HCT116 (cell line): ENCODE measurements at places on chromosomes 5 and 9. TPM values are rescaled to one million over a fixed set of nuclear protein-coding genes. Genes with fewer than 3 reads are reported as not detected.

DNA sequence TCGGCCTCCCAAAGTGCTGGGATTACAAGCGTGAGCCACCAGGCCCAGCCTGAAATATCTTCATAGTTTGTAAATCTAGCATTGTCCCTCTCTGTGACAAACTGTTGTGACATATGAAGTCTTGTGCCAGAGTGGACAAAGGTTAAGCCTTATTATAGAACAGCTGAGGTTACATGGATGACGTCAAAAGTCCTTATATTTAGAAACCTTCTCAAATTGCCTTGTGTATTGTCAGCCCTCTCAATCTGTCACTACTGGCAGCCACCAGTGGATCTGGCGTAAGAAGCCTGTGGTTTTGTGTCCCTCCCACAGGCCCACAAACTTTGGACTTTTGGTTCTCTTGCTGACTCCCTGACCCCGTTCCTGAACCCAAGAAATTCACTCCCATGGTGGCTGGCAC, 79.4 kb upstream of the CCDC112 start:
- no peak overlapping the region for H3K4me3 ChIP-seq
- DNase-seq: no peak
- H3K27ac ChIP-seq: no peak overlapping the region
- no peaks in the 10 kb centered on the region for H3K36me3 ChIP-seq
- peaks cover 18% of the 10 kb centered on the region for H3K4me1 ChIP-seq

- H3K27ac ChIP-seq: no peak overlapping the region
- H3K4me3 ChIP-seq: no peak overlapping the region
Observed at GRCh38 chr5:158435161-158435616, 576.2 kb upstream of the CLINT1 start.

GRCh38 chr9:95055851-95056551, 261.5 kb downstream of the FANCC start:
- no peak for DNase-seq
- H3K36me3 ChIP-seq: no peaks in the 10 kb centered on the region
- H3K27me3 ChIP-seq: no peaks in the 10 kb centered on the region
- no peak overlapping the region for H3K4me3 ChIP-seq
- H3K4me1 ChIP-seq: no peaks in the 10 kb centered on the region

- no peak overlapping the region for H3K27ac ChIP-seq
- H3K36me3 ChIP-seq: no peaks in the 10 kb centered on the region
- H3K4me3 ChIP-seq: no peak overlapping the region
Observed at GRCh38 chr9:92480986-92481633, 1.2 kb downstream of the ASPN start.

- no peak overlapping the region for H3K27ac ChIP-seq
- H3K27me3 ChIP-seq: peaks cover 12% of the 10 kb centered on the region
- no peak overlapping the region for H3K4me3 ChIP-seq
- H3K4me1 ChIP-seq: no peaks in the 10 kb centered on the region
Observed at GRCh38 chr5:112121258-112121657, 297.8 kb downstream of the EPB41L4A start.

DNA sequence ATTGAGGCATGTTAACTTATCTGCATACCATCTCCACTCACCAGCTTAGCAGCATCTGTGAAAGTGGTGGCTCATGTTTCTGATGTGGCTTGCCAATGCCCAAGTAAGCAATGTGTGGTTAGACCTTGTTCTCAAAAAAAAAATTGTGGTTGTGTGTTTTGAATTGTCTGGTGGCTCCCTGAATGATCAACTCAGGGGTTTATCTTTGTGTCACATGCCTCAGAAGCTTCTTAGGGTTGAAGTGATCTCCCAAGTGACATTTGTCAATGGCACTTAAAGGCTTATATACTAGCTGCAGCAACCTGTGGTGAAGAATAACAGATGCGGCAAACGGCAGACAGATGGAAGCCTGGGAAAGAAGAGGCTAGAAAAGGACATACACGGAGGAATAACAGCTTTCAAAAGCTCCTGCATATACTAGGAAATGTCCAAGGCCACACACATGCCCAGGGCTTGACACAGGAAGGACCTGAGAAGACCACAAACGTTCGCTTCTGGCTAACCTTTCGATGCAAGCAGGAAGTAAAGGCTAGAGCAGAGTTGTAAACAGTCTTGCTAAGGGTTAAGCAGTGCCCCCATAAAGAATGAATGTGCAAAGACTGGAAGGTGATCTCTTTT, 42.2 kb upstream of the FSD1L start:
- no peaks in the 10 kb centered on the region for H3K36me3 ChIP-seq
- no peaks in the 10 kb centered on the region for H3K4me1 ChIP-seq
- H3K27me3 ChIP-seq: no peaks in the 10 kb centered on the region

DNA sequence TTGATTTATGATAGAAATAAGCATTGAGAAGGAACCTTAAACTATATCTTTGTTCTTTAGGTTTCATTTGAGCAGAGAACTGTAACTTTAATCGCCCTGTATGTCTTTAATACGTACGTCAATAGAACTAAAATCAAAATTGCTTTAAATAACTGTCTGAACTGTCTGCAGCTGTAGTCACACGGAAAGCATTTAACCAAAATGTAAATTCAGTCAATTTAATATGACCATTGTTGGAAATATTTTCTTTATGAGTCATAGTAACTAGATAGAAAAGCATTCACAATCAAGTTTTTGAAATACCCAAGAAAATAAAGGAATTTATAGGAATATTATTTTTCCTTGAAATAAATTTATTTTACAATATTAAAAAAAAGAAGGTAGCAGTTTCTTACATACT, 157.1 kb upstream of the CDH6 start:
- H3K27ac ChIP-seq: no peak overlapping the region
- no peaks in the 10 kb centered on the region for H3K36me3 ChIP-seq
- H3K4me1 ChIP-seq: no peaks in the 10 kb centered on the region
- no peaks in the 10 kb centered on the region for H3K27me3 ChIP-seq
- no peak for DNase-seq

GRCh38 chr9:84754881-84755280, 85.4 kb downstream of the NTRK2 start:
- no peaks in the 10 kb centered on the region for H3K4me1 ChIP-seq
- DNase-seq: no peak
- no peaks in the 10 kb centered on the region for H3K36me3 ChIP-seq
- no peak overlapping the region for H3K27ac ChIP-seq
- no peak overlapping the region for H3K4me3 ChIP-seq

GRCh38 chr5:64759960-64760660, 8.4 kb downstream of the SREK1IP1 start:
- no peaks in the 10 kb centered on the region for H3K27me3 ChIP-seq
- DNase-seq: no peak
- no peak overlapping the region for H3K4me3 ChIP-seq
- H3K27ac ChIP-seq: no peak overlapping the region
- no peaks in the 10 kb centered on the region for H3K36me3 ChIP-seq

- H3K27ac ChIP-seq: no peak within 1 kb of the TSS
- DNase-seq: no peak
Observed at GRCh38 chr5:132812781-132813598, at the start of gene SOWAHA. SOWAHA (plus strand) TSS chr5:132813302; CDS start chr5:132813622, 320 bp downstream.

- H3K36me3 ChIP-seq: no peaks in the 10 kb centered on the region
- H3K4me1 ChIP-seq: peaks cover 31% of the 10 kb centered on the region
- DNase-seq: peak; percentile 51
- H3K27me3 ChIP-seq: no peaks in the 10 kb centered on the region
- no peak overlapping the region for H3K4me3 ChIP-seq
Observed at GRCh38 chr5:61450493-61451279, 118.6 kb downstream of the ZSWIM6 start.

DNA sequence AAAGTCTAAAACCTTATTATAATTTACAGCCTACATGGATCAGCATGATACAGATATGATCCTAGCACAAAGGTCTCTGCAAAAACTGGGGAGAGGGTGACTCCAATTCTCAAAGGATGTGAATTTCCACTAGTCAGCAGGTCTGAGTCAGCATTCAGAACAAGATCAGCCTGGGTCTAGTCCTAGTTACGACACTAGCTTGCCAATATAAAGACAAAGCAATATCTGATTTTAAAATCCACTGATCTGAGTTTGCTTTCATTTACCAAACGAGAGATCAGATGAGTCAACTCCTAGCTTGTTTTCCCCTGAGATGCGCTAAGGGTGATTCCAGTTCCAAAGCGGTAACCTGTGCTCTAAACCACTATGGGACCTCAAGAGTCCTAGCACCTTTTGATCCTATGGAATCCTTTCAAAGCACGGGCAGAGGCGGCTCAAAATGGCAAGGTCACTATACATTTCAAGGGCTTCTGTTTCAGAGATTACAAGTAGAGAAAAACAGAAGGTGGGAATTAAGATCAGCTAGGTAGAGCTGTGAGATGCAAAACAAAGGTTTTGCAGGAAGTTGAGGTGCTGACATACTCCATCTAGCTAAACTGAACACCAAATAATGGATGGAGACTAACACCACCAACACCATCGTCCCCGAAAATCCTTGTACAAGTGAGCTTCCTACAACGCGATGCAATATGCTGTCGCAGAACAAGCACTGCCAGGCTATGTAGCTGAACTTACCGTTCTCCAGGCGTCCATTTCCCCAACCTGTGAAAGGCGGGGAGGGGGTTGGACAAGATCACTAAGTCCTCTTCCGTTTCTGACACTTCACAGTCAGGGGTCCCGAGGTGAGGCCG, 906 bp downstream of the SLC25A51 start:
- DNase-seq: no peak
- 0 out of 2 replicates have a peak, but pooled peaks cover 9% of the 10 kb centered on the region for H3K4me1 ChIP-seq
- 0 out of 2 replicates have a peak, but pooled peaks cover 2% of the 10 kb centered on the region for H3K36me3 ChIP-seq
- no peaks in the 10 kb centered on the region for H3K27me3 ChIP-seq

DNA sequence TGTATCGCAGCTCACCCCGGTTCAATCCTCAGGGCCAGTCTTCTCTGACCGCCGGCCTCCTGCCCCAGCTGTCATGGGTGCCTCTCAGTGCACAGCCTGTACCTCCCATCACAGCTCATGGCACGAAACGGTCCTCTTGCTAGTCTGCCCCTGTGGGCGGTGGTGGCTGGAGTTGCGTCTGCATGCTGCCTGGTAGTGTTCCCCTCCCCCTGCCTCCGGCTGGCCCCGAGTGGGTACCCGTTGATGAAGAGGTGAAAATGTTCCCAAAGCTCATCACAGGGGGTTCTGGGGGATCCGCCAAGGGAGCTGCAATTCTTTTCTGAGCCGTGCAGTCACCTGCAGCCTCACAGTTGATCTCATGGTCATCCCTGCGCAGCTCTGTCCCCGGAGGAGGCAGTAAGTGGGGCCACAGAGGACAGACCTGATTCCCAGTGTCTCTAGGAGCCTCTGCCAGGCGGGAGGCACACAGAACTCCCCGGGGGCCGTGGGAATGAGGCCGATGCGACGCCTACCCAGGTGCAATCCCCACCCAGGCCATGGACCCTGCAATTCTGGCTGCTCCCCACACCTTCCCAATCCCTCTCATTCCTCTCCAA, 34.7 kb upstream of the FIBCD1 start:
- no peaks in the 10 kb centered on the region for H3K36me3 ChIP-seq
- peaks cover 3% of the 10 kb centered on the region; the same call in 1 of the 2 replicates for H3K27me3 ChIP-seq
- DNase-seq: no peak
- no peaks in the 10 kb centered on the region for H3K4me1 ChIP-seq

GRCh38 chr5:33969572-33970452, 14.7 kb downstream of the SLC45A2 start:
- H3K27me3 ChIP-seq: peaks cover 12% of the 10 kb centered on the region
- H3K27ac ChIP-seq: no peak overlapping the region
- no peaks in the 10 kb centered on the region for H3K36me3 ChIP-seq
- H3K4me1 ChIP-seq: no peaks in the 10 kb centered on the region

- H3K27me3 ChIP-seq: no peaks in the 10 kb centered on the region
- no peaks in the 10 kb centered on the region for H3K36me3 ChIP-seq
- no peaks in the 10 kb centered on the region for H3K4me1 ChIP-seq
- no peak overlapping the region for H3K27ac ChIP-seq
- no peak overlapping the region for H3K4me3 ChIP-seq
Observed at GRCh38 chr5:15549961-15550360, 50.0 kb downstream of the FBXL7 start.

GRCh38 chr9:93230601-93231000, 46.7 kb downstream of the WNK2 start:
- H3K4me1 ChIP-seq: peaks cover 8% of the 10 kb centered on the region
- H3K4me3 ChIP-seq: no peak overlapping the region
- DNase-seq: no peak
- H3K36me3 ChIP-seq: no peaks in the 10 kb centered on the region

Gene OTP
- 0.07 TPM for total RNA-seq

Gene IRX2
- not detected for total RNA-seq

Gene PCDHAC1
- total RNA-seq: 1.0 TPM

Gene SLC6A7
- not detected for total RNA-seq

Gene PTGDS
- total RNA-seq: 3.1 TPM

Gene SEMA6A
- total RNA-seq: 6.7 TPM

Gene CNTNAP3B
- 24.3 TPM for total RNA-seq

Gene IRF1
- 30.1 TPM for total RNA-seq

Gene TAF1L
- not detected for total RNA-seq

Gene ANKRD18B
- total RNA-seq: 3.9 TPM

Gene THOC3
- total RNA-seq: 111 TPM

Gene SLC6A18
- total RNA-seq: not detected

Gene ZNF608
- 5.6 TPM for total RNA-seq

Gene GDA
- 49.4 TPM for total RNA-seq
